ENCODE measurements at places on chromosomes 4 and X.

DNA sequence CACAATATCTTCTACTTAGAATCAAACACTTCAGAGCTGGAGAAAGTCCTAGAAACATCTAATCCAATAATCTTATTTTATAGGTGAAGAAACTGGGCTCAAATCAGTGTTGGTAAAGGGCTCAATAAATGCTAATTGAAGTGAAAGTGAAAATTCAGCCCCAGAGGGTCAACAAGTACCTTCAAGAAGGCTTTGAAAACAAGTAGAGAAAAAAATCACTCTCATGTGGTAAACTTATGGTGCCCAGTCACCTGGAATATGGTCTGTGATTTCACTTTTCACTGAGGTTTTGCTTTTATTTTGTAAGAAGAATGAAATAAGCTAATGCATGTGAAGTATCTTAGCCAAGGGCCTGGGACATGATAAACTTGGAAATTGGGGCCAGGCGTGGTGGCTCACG, 29.1 kb upstream of the EIF4E start:
- no peak for DNase-seq

DNA sequence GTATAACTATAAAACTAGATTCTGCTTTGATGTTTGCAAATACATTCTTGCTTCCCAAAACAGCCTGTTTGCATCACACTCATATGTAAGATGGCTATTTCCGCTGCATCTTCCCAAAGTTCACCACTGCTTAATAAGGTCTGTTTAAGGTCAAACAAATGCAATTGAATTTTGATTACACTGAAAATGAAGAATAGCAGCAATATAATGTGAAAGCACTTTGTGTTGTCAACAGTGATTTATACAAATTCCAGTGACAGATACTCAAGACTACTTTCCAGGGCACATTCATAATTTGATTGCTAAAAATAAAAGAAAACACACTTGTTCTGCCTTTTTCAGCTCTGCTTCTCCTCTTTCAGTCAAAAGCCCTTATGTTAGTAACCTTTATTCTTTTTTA, 8.1 kb upstream of the PGAM4 start:
- no peak for DNase-seq

GRCh38 chr4:188130355-188130754, 8.9 kb upstream of the TRIML1 start:
- DNase-seq = no peak

GRCh38 chr4:145921231-145921630, 17.4 kb downstream of the ZNF827 start:
- DNase-seq = no peak

DNA sequence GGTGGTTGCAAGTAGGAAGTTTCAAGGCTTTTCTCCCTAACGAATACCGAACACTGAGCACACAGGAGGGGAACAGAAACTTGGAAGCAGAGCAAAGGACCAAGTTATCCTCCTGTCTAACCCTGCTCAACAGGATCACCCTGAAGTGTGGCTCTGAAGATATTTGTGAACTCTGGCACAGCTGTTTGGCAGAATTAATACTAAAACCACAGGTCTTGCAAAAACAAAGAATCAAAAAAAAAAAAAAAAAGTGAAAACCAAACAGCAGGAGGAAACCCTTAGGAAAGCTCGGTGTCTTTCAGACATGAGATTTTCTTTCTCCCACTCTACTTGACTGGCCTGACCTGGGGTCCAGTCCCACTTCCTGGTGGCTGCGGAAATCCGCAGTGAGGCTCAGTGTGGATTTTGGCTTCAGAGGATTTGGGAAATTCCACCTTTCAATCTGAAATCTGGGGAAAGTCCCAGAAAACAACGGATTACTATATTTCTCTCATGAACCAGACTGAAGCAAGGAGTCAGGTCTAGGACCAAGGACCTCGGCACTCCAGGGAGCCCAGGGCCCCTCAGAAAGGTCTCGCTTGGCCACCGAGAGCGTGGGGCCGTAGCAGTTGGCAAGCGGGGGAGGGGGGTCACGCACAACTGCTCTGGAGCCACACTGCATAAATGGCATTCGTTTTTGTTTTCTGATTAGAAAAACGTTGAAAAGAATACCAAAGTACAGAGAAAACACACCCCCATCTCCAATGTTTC, 867 bp downstream of the TIFA start:
- no peak for DNase-seq
